ENCODE measurements at places on chromosomes 2 and 18.

DNA sequence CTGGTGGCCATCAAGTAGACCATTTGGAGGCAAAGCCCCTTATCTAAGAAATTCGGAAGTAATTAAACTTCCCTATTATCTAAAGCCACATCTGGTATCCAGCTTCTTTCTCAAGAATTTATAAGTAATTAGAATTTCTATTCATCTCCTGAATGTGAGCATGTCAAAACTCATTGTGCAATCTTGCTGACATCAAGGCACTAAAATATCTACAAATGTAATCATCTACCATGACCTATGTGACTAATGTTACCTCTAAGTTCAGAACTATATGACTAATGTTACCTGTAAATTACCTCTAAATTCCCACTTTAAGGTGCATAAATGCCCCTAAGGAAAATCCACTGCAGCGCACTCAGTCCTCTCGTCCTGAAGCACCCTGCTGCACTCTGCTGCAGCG lies 773.0 kb downstream of the CPS1 start:
- DNase-seq, result no peak

DNA sequence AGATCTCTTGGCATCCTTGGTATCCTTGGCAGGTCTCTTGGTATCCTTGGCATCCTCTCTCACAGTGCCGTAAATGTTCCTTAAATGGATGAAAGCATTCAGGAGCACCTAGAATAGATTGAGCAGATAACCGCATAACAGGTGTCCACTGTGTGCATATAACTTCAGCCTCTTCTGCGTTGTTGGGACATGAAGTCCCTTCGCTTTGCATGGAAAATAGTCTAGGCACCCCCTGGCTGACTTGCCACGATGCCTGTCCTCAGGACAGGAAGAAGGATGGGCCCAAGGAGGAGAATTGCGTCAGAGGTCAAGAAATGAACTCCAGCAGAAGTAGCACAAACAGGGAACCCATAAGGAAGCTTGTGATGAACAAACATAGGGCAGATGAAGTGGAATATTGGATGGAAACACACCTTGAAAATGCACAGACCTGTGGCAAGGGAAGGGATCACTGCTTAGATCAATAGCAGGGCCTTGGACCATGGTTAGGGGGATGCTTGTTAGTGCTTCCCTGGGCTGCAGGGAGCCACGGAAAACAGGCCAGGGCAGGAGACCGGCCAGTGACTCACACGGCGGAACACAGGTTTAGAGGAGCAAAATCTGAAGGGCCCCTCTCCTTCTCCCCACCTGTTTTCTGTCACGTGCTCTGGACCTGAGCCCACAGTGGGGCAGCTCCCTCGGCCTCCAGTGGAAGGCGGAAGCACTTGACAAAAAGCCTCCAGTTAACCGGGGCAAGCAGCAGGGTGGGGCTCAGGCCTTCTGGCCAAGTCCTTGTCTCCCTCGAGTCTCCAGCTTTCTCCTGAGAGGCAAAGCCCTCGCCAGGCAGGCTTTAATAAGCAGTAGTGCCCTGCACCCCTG lies 99.2 kb upstream of the ASAP2 start:
- DNase-seq, result no peak

- DNase-seq, result no peak
These were observed 47.5 kb downstream of the ANKRD44 start for GRCh38 chr2:197263077-197263476.

DNA sequence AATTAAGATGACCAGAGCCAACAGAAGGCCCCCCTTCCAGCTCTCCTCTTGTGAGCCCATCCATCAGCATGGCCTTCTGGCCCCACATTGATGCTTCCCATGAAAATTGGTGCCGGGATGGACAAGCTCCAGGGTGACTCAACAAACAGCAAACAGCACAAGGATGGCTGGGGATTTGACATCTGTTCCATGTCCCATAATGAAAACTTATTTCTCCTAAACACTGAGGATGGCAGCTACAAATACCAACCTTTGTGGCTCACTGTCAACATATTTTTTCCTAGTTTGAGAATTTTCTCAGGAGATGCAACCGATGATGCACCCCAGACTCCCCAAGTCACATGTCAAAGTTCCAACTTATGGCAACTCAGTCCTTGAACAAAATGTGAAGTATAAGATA lies 169.6 kb upstream of the SIX2 start:
- DNase-seq, result no peak

GRCh38 chr2:18950361-18950851 lies 361.0 kb upstream of the NT5C1B start:
- DNase-seq, result no peak

DNA sequence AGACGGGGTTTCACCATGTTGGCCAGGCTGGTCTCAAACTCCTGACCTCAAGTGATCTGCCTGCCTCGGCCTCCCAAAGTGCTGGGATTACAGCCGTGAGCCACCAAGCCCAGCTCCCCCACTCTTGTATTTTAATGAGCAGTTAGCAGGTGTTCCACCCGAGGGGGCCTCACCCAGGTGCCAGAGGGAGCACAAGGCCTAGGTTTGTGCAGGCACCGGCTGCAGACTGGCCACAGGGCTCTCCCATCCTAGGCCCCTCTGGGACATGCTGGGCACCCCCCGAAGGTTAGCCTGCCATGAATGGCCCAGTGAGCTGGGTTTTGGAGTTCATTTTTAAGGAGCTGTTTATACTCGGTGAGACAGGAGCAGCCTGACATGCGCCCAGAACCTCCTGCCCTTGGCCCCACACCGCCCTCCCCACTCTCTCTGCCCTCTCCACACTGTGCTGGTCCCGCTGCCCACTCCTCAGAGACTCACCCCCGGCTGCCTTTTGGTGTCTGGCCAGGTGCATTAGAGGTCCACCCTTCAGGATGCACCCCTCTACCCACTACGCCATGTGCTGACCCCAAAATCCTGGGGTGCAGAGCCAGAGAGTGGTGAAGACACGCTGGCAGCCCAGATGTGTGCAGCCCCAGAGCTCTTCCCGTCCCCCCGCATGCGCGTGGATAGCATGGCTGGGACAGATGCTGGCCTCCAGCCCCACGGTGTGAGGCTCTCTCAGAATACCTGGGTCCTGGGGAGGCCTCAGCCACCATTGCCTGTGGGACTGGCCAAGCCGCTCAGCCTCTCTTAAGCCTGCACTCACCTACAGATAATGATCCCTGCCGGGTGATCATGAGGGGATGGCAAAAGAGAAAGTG lies 11.2 kb upstream of the KLF11 start:
- DNase-seq, result no peak

DNA sequence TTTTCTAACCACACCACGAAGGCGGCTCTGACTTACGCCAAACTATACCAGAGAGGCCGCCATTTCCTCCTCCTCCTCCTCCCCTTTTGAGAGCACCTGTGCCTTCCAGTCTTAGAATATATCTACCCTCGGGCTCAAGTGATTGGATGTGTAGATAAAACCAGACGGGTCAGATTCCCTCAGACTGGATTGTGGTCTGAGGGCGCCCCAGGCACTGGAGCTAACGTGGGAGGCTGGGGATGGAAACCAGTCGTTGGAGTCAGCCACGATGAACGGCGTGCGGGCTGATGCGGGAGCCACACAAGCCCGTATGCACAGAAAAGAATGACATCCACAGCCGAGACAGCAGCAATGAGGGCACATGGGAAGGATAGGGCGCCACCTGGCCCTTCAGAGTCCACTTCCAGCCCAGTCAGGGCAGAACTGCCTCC lies 12.3 kb upstream of the ODC1 start:
- DNase-seq, result no peak

DNA sequence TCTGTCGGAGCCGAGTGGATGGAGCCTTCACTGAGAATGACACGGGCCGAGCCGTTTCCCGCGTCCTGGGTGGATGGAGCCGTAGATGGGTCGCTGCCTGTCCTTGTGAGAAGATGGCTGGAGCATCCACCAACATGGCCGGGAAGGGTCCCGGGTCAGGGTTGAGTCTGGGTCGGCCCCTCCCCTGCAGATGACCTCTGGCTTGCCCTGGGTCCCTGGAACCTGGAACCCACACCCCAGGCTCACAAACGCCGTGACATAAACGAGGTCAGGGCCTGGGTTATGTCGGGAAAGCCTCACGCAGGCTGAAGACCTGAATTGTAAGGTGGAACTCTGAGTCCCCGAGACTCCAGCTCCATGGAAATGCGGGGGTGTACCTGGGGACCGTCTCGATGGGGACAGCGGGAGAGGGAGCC lies 94.9 kb downstream of the NFATC1 start:
- no peak for DNase-seq

DNA sequence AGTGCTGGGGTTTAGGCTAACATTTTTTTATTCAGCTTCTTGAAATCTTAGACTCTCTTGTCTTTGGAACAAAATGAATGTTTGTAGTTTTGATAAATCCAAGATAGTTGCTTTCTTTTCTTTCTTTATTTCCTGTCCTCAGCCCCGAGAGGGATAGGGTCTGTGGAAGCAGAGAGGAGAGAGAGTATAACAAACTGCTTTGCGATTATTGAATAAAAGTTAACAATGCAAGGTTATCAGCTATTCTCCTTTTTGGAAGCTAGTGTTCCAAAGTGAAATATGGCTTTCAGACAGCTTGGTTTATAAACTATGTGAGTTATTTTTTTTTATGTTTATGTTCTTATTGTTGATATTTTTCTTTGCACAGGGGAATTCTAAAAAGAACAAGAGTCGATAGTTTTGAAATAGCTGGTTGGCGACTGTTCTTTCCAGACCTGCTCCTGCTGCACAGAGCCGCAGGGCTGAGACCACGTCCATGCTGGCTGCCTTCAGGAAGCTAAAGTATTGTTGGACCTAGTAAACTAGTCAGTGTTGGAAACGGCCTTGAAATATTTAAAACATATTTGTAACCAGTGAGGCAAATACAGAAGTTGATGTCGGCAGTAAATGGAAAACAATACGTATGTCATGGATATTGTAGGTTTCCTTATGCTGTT lies 15.5 kb upstream of the STON1 start:
- DNase-seq, result no peak

- no peak for DNase-seq
These were observed 1127.1 kb downstream of the DPP10 start for GRCh38 chr2:115569547-115569946.

GRCh38 chr18:54647176-54647575 lies 56.1 kb downstream of the DYNAP start:
- no peak for DNase-seq

DNA sequence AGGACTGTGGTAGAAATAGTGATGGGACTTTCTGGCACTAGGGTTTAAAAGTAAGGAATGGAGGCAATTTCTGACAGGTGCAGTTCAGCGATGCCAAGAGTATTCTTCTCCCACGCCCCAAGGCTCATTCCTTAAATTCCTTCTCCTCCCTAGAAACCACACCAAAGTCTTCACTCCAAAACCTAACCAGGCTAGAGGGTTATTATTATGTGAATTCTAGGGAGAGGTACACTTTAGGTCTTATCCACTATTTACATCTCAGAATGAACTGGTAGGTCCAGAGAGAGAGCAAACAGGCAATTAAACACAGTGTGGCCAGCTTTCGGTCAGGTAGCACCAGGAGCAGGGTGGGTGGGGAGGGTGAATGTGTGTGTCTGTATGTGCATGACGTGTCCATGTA lies 11.4 kb downstream of the IL1F10 start:
- DNase-seq, result no peak

- no peak for DNase-seq
These were observed 258.9 kb upstream of the CXCR4 start for GRCh38 chr2:136376798-136377211.

DNA sequence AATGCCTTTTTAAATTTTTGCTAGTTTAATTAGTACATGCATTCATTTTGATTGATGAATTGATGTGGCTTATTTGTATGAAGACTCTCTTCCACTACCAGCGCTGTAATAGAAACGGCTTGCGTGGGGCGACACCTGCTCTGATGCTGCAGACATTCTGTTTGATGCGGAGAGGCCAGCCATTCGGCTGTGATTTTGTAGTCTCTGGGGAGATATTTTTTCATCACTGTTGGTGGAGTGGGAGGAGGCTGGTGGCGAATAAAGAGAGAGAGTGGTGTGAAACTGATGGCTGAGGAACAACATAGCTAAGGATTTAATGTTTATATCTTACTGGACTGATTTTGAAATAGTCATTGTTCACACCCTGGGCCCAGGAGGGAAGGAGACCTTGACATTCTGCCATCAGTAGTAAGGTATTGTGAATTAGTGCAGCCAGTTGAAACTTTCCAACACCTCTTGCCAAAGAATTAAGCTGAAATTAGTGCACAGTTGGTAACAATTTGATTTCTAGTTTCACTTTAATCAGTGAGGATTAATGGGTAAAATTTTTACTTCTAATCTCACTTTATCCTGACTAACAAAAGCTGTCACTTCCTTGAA lies 224.1 kb downstream of the MTX2 start:
- no peak for DNase-seq

DNA sequence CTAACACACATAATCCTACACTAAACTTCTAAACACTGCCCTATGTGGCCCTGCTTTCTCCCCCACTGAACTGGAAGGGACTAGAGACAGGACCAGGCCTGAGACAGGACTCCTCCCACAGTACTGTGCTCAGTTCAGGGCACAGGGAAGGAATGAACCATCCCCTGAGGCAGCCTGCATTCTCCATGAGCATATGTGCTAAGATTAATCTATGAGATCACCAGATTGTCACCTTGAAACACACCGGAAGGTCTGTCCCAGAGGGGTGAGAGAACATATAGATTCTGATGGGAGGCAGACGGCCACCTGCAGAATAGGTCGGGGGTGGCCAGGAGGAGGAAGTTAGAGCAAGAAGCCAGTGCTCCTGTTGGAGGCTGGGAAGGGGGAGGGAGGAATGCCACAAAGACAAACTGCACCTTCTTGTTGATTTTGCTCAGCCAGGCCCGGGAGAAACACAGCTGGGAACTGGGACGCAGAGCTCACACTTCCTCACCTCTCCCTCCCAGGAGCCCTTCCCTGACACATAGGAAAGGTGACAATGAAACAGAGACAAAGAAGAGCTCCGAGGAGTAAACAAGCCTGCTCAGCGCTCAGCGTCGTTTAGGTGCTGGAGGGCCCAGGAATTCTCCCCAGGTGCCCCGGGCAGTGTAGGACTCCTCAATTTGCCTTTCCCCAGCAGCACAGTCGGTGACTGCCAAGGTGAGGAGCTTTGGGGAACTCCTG lies 52.1 kb downstream of the ZBTB7C start:
- DNase-seq, result no peak

- DNase-seq, result no peak
These were observed 134.9 kb upstream of the DSEL start for GRCh38 chr18:67651438-67651837.

GRCh38 chr2:218986148-218986761 lies 1.3 kb upstream of the FEV start:
- DNase-seq, result no peak

GRCh38 chr2:112886291-112886690 lies 24.7 kb upstream of the IL37 start:
- no peak for DNase-seq
